ENCODE measurements at places on chromosomes 4 and X.
A peak's percentile ranks its signal among the peaks of the same experiment; 100 is the strongest.

- DNase-seq, result no peak
Measured at GRCh38 chr4:52961666-52962412, 99.7 kb downstream of the RASL11B start.

GRCh38 chrX:154458116-154458953, at the start of gene PLXNA3:
PLXNA3 (plus strand) TSS chrX:154458281; CDS start chrX:154460184, 1,903 bp downstream.
- DNase-seq, result peak; percentile 80

DNA sequence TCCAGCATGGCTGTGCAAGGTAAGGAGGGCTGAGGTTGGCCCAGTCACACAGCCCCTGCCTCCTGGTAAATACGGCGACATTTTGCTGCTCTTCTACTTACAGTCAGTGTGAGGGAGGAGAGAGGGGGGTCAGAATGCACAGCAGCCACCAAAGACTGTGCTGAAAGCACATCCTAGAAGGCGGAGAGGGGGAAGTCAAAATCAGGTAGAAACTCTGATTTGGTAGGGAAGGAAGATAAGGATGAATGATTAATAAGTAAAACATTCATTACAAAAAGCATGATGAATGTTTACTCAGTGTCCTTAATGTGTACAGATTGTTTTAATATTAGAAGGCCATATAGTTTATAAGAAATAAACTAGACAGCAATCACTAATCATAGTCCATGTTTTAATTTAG, 57.5 kb downstream of the ADD1 start:
- DNase-seq, result no peak

DNA sequence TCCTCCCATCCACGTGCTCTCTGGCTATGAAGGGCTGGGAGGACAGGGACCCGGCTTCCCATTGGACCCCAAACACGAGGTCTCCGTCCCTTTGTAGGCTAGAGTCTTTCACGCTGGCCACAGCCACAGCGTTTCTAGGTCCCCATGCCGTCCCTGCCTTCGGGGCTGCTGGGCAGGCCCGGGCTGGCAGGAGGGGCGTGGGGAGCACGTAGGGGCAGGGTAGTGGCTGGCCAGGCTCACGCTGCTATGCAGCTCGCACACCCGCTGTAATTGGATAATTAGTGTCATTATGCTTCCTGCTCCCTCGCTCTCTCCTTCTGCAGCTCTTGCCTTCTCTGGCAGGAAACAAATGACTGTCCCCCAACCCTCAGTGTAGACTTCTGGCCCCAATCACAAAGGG, 9.8 kb downstream of the ATP2B3 start:
- no peak for DNase-seq

DNA sequence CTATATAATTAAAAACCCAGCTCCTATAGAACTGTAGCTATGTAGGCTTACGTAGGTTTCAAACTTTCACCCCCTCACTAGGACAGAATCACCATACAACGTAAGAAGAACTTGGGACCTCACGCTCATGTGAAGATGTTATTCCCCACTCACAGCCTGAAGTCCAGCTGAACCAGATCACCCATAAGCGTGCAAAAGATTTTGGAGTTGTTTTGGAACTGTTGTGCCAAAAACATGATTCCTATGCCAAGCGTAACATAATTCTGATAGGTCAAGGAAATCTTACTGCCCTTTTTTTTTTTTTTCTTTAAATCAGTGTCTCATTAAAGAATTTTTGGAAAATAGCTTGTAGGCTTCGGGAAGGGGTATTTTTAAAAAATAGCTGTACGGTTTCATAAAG, 57.0 kb downstream of the LCORL start:
- no peak for DNase-seq

GRCh38 chr4:3374667-3375066, 67.1 kb upstream of the HGFAC start:
- DNase-seq, result peak; percentile 2

DNA sequence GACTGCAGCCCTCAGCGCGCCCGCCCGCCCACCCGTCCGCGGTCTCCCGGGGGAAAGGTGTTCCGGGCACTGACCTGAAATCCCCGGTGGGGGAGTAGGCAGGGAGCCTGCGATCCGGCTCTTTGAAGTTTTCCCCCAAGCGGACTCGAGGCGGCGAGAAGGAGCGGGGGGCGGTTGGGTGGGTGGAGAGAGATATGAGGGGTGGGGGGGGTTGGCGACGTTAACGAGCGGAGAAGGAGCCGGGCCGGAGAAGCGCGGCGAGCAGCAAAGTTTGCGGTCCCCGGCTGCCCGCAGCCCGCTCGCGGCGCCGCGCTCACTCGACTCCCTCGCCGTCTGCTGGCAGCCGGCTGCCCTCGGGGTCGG, 636 bp downstream of the BCOR start:
- peak; percentile 35 for DNase-seq

- no peak for DNase-seq
Measured at GRCh38 chrX:116756958-116757357, 294.2 kb upstream of the CT83 start.

GRCh38 chr4:156888762-156889161, 82.8 kb downstream of the PDGFC start:
- no peak for DNase-seq

- DNase-seq, result no peak
Measured at GRCh38 chr4:38091636-38092035, 131.4 kb downstream of the PTTG2 start.

GRCh38 chr4:41611881-41612871, 74.2 kb downstream of the LIMCH1 start:
- DNase-seq, result no peak

- DNase-seq, result no peak
Measured at GRCh38 chr4:138832563-138832962, 183.0 kb upstream of the NOCT start.

DNA sequence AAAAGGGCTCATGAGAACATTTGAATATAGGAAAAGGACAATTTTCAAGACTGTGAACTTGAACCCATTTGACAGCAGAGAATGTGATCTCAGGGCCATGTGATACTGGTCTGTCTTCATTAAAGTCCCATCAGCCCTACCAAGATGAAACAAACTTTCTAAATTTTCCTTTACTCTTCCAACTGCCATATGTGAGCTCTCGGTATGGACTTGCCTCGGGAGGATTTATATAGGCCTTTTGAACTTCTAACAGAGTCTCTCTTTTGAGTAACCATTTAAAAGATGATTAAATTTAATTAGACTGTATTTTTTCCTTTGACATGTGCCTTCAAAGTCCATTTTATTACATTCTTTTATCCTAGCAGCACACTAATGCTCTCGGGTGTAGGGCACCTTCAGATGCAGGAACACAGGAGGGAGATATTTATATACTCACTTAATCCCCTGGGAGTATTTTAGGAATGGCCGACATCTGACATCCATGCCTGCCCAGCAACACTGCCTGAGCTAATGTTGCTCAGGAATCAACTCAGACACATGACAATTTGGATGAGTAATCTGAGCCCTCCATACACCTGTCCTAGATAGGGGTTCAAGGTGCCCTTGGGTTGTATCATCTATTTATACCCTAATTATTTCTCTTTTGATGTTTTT, 155.0 kb downstream of the SLC7A11 start:
- no peak for DNase-seq

DNA sequence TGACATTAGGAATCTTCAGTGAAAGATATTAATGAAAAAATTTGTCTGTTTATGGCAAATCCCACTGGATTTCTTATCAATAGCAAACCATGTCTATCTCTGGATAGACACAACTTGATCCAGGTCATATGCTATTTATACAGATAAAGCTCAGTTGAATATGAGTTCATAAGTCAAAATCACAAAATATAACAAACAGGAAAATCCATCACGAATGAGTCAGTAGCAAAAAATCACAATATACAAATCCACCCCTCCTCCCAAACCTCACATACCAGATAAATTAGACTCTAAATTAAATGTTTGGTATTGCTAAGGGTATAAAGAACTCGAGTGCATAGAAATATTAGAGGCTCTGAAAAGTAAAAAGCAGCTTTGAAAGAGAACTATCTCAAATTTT, 420.5 kb downstream of the TLL1 start:
- DNase-seq, result no peak

DNA sequence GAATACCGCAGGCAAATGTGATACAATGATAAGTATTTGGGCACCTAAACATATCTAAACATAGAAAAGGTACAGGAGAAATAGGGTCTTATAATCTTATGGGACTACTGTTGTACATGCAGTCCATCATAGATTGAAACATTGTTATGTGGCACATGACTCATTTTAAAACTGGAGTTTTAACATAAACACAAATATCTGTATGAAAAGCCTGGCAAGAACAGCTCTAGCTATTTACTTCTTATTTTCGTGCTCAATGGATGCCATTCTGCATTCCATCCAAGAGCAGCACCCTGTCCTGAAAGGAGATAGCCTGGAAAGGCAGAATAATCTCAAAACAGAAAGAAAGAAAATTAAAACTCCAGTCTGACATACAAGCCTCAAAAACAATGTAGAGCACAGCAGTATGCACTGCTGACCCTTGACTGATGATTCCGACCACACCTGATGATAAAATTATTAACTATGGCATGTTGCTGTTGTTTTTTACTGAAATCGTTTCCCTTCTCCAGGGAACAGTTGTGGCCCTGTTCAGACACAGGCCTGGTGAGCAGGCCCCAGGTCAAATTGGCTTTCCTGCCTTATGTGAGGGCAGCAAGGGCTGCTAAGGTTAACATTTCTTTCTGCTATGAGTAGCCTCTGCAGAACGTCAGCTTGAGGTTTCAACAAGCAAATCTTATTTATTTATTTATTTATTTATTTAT, 152.7 kb downstream of the APBB2 start:
- DNase-seq, result peak; percentile 36

- no peak for DNase-seq
Measured at GRCh38 chr4:141036786-141037185, 96.5 kb downstream of the RNF150 start.

GRCh38 chrX:136652822-136653723, 5.1 kb downstream of the CD40LG start:
- DNase-seq, result no peak

DNA sequence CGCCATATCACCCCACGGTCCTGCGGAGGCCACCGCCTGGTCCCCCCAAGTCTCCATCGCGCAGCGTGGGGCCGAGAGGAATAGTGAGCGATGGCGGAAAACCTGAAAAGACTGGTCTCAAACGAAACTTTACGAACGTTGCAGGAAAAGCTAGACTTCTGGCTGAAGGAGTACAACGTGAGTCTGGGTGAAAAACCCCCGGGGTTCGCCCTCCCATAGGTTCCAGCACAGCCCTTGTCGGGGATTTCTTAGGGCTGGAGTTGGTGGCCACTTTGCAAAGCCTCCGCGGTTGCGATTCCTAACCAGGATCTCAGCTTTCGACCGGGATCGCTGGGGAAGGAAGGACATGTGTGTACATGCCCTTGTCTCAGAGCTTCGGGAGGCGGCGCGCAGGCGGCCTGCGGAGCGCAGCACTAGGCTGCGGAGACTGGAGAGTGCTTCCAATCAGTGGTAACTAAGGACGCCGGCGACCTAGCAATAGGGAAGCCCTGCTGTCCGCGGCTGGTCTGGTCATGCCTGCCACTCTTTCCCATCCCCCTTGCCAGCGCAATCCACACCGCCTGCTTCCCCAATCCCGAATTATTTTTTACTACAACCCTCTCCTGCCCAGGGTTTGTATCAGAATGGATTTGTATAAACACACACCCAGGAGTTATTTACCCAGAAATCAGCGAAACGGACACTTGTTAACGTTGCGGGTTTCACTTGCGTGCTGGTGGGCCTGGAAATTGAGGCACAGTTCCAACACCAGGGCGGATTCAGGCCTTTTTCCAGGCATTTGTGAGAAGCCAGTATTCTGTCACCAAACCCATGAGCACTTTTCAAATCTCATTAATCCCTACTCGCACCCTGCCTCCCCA, 741 bp downstream of the SPATA18 start:
- peak; percentile 92 for DNase-seq

DNA sequence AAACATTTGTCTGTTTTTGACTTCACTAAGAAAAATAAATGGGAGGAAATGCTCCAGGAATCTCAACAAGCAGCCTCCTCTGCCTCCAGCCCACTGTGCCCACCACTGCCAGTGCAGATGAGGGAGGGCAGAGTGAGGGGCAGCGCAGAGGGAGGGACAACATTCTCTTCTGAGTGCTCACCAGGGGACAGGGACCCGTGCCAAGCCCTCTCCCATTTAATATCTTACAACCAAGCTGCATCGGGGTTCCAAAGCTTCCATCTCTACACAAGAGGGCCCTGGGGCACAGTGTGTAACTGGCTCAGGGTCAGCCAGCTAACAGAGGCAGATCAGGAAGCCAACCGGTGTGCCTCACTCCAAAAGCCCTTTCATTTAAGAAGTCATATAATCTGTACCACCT, 120.4 kb downstream of the NSUN7 start:
- DNase-seq, result no peak

DNA sequence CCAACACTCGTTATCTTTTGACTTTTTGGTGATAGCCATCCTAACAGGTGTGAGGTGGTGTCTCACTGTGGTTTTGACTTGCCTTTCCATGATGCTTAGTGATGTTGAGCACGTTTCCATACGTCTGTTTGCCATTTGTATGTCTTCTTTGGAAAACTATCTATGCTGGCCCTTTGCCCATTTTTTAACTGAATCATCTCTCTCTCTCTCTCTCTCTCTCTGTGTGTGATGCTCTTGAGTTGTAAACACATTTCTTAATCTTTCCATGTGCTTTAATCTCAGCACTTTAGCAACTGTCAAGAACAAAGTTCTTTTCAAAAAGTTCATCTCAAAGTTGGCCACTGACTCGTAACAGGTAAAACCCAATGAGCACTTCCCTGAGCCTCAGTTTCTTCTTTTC, 10.5 kb downstream of the SORBS2 start:
- no peak for DNase-seq

GRCh38 chr4:188960411-188961093, 821.3 kb downstream of the TRIML1 start:
- DNase-seq, result no peak

GRCh38 chr4:47109379-47109778, 78.0 kb downstream of the GABRB1 start:
- no peak for DNase-seq

DNA sequence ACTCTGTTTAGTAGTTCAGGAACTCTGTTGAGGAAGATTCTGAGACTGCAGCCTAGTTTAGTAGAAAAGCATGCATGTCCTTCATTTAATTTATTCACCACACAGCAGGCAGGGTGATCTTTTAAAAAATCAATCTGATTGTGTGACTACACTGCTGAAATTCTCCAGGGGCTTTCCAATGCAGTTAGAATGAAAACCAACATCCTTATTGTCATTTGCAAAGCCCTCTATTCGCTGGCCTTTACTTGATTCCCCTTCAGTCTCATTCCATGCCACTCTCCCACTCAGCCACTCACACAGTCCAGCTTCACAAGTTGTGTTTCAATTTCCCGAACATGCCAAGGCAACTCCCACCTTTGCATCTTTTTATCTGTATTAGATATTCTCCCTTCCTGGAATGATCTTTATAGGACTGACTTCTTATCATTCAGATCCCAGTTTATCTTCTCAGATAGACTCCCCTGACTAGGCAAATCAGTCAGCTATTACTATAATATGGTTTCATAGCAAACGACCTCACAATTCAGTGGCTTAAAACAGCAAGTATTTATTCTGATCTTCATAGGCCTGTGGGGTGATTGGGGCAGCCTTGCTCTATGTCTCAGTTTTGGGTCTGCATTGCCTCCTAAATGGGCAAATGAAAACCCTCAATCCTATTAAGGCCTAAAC, 21.3 kb upstream of the FTHL17 start:
- DNase-seq, result no peak

GRCh38 chr4:48470570-48470969, 12.6 kb upstream of the SLC10A4 start:
- DNase-seq, result no peak

All from AG08396 (cell line).